ENCODE measurements at places on chromosomes 5 and 9. TPM values are rescaled to one million over a fixed set of nuclear protein-coding genes. Genes with fewer than 3 reads are reported as not detected.

- H3K4me3 ChIP-seq = no peak overlapping the region
- H3K27ac ChIP-seq = no peak overlapping the region
- no peaks in the 10 kb centered on the region for H3K36me3 ChIP-seq
- no peak for DNase-seq
- H3K27me3 ChIP-seq = no peaks in the 10 kb centered on the region
- peaks cover 8% of the 10 kb centered on the region for H3K4me1 ChIP-seq
Measured at GRCh38 chr5:102975457-102976182, 144.3 kb downstream of the GIN1 start.

GRCh38 chr5:398475-399295, 44.3 kb upstream of the EXOC3 start:
- no peaks in the 10 kb centered on the region for H3K36me3 ChIP-seq
- H3K27ac ChIP-seq = no peak overlapping the region
- DNase-seq = peak; percentile 74
- H3K4me3 ChIP-seq = no peak overlapping the region

DNA sequence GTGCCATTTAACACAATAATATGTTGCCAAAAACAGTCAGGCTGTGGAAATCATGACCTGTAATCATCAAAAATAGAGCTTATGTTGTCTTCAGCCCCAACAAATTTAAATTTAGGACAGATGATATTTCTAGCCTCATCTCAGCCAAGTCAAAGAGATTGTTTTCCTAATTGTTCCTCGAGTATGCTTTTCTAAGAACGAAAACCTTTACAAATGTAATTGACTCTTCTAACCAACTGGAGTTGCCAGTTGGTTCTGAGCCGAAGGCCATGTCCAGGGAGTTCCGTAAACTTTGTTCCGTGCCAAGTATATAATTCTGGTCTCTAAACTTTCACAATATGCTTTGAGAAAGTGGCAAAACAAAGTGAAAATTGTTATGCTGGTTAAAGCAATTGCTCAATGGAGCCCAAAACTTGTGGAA, 160.8 kb downstream of the CEMIP2 start:
- DNase-seq = no peak
- no peak overlapping the region for H3K27ac ChIP-seq
- no peaks in the 10 kb centered on the region for H3K4me1 ChIP-seq

PAPPA gene
- total RNA-seq = 1.1 TPM

DNA sequence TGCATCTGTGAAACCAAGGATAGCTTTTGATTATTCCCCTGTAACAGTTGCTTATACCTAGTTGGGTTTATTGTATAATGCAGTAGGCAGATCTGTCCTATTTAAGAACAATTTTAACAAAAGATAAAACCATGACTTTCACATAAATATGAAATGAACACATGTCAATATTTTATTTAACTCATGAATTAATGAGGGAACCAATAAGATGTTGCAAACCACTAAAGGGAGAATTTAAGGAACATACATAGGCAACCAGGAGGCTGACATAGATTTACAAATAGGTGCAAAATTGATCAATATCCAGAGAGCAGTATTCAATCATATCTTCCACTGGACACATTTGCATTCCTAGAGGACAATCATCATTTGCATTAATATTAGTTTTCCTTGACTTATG, 280.0 kb upstream of the BRINP1 start:
- no peaks in the 10 kb centered on the region for H3K36me3 ChIP-seq
- H3K27me3 ChIP-seq = no peaks in the 10 kb centered on the region
- no peak overlapping the region for H3K27ac ChIP-seq
- no peak overlapping the region for H3K4me3 ChIP-seq
- no peak for DNase-seq

DNA sequence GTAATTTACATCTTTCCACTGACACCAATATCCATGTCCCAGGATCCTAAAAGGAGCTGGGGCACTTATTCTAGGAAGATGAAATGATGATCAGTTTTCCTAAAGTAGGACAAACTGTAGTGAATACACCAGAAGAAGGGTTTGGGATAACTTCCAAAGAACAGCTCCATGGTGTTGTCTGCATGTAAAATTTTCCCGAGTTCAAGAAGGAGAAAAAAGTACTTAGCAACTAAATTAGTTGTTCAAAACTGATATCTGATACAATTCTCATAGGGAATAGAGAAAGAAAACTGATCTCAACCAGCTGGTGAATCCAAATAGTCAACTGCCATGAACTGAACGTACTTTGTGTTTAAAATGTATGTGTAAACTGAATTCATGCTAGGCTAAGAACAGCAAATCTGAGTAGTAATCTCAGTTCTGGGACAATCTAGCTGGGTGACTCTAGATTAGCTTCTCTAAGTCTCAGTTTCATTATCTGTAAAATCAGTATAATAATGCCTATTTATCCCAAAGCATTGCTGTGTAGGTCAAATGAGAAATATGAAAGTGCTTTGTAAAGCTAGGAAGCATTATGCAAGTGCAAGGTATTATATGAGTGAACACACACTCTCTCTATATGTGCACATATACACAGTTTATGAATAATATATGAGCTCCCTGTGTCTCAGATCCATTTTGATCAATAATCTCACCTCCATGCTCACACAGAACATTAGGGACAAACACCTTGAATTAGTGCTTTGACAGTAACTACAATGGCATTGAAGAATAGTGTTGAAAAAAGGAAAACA, 357.7 kb downstream of the SLIT3 start:
- H3K4me1 ChIP-seq = no peaks in the 10 kb centered on the region
- no peak overlapping the region for H3K27ac ChIP-seq
- DNase-seq = no peak
- H3K27me3 ChIP-seq = no peaks in the 10 kb centered on the region
- H3K36me3 ChIP-seq = no peaks in the 10 kb centered on the region

TLX3 gene
- not detected for total RNA-seq

COL27A1 gene
- total RNA-seq = 23.4 TPM

GRCh38 chr5:56910210-56910965, 992 bp downstream of the SETD9 start:
- H3K4me1 ChIP-seq = peaks cover 23% of the 10 kb centered on the region
- H3K4me3 ChIP-seq = peak overlapping the region; percentile 73
- no peaks in the 10 kb centered on the region for H3K36me3 ChIP-seq
- H3K27me3 ChIP-seq = no peaks in the 10 kb centered on the region

DNA sequence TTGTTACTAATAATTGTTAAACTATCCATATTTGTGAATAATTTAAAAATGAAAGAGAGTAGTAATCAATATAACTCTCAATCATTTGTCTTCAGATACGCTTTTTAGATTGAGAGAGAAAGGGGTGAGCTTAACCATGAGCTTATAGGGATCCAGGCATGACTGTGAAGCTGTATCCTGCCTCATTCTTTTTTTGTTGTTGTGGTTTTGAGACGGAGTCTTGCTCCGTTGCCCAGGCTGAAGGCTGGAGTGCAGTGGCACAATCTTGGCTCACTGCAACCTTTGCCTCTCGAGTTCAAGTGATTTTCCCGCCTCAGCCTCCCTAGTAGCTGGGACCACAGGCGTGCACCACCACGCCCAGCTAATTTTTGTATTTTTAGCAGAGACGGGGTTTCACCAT, 44.0 kb downstream of the NIPAL4 start:
- H3K4me1 ChIP-seq = peaks cover 59% of the 10 kb centered on the region
- DNase-seq = no peak

PCDHA1 gene
- total RNA-seq = not detected

MOB3B gene
- total RNA-seq = 22.0 TPM

OR13J1 gene
- total RNA-seq = not detected

RNF183 gene
- total RNA-seq = not detected

GRCh38 chr5:63820577-63820976, 141.7 kb downstream of the HTR1A start:
- H3K27me3 ChIP-seq = no peaks in the 10 kb centered on the region
- no peaks in the 10 kb centered on the region for H3K4me1 ChIP-seq
- no peak for DNase-seq
- no peak overlapping the region for H3K27ac ChIP-seq
- no peaks in the 10 kb centered on the region for H3K36me3 ChIP-seq
- no peak overlapping the region for H3K4me3 ChIP-seq

TLR4 gene
- 136 TPM for total RNA-seq

GRCh38 chr5:131491749-131492148, 143.3 kb downstream of the RAPGEF6 start:
- no peaks in the 10 kb centered on the region for H3K27me3 ChIP-seq
- H3K36me3 ChIP-seq = no peaks in the 10 kb centered on the region
- peaks cover 33% of the 10 kb centered on the region for H3K4me1 ChIP-seq
- H3K27ac ChIP-seq = no peak overlapping the region
- no peak for DNase-seq

- H3K36me3 ChIP-seq = peaks cover 13% of the 10 kb centered on the region
- H3K27ac ChIP-seq = peak overlapping the region; percentile 84
- H3K27me3 ChIP-seq = no peaks in the 10 kb centered on the region
- peak overlapping the region; percentile 84 for H3K4me3 ChIP-seq
- peaks cover 11% of the 10 kb centered on the region for H3K4me1 ChIP-seq
Measured at GRCh38 chr9:122912671-122912963, 506 bp downstream of the ZBTB6 start.

DNA sequence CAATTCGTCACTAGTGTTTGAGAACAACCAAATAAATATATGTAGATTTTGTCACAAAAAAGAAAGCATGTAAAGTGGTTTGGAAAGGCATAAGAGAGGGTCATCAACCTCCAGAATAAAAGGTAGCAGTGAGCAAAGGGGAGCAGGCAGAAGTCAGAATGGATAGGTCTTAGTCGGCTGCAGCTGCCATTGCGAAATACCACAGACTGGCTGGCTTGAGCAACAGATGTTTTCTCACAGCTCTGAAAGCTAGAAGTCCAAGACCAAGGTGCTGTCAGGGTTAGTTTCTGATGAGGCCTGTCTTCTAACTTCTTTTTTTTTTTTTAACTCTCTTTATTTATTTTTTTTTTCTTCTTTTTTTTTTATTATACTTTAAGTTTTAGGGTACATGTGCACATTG, 208.1 kb upstream of the PIK3R1 start:
- no peak for DNase-seq
- no peak overlapping the region for H3K4me3 ChIP-seq
- no peaks in the 10 kb centered on the region for H3K27me3 ChIP-seq
- no peaks in the 10 kb centered on the region for H3K36me3 ChIP-seq

DNA sequence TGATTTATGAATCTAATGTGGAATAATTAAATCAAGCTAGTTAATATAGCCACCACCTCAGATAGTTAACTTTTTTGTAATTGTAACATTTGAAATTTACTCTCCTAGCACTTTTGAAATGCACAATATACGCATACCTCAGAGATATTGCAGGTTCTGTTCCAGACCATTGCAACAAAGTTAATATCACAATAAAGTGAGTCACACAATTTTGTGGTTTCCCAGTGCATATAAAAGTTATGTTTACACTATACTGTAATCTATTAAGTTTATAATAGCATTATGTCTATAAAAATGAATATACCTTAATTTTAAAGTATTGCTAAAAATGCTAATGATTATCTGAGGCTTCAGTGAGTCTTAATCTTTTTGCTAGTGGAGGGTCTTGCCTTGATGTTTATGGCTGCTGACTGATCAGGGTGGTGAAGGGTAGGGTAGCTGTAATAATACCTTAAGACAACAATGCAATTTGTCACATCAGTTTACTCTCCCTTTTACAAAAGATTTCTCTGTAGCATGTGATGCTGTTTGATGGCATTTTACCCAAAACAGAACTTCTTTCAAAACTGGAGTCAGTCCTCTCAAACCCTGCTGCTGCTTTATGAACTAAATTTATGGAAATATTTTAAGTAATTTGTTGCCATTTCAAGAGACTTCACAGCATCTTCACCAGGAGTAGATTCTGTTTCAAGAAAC, 235.1 kb upstream of the ADAMTSL1 start:
- no peaks in the 10 kb centered on the region for H3K4me1 ChIP-seq
- H3K27ac ChIP-seq = no peak overlapping the region
- no peak for DNase-seq
- H3K4me3 ChIP-seq = no peak overlapping the region
- no peaks in the 10 kb centered on the region for H3K36me3 ChIP-seq
- no peaks in the 10 kb centered on the region for H3K27me3 ChIP-seq

DNA sequence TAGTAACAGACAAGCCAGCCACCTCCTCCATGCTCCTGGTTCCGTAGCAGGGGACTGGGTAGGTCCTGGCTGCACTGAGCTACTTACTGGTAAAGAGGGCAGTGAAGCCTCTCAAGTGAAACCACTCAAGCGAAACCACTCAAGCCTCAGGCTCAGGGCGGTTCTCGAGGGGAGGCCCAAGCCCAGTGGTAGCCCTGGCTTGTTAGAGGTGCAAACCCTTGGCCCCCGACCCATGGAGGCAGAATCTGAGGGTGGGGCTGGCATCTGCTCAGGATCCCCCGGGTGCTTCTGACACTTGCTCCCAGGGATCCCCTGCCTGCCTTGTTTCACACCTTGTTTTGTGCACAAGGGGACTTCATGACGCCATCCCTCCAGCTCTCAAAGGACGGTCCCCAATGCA, 76.5 kb upstream of the OLFM1 start:
- no peaks in the 10 kb centered on the region for H3K4me1 ChIP-seq
- peak; percentile 54 for DNase-seq
- H3K27ac ChIP-seq = no peak overlapping the region
- H3K4me3 ChIP-seq = no peak overlapping the region

LCN1 gene
- not detected for total RNA-seq

GRAMD2B gene
- 5.3 TPM for total RNA-seq

CBY3 gene
- total RNA-seq = not detected

- no peak overlapping the region for H3K4me3 ChIP-seq
- H3K4me1 ChIP-seq = no peaks in the 10 kb centered on the region
- DNase-seq = no peak
- H3K36me3 ChIP-seq = no peaks in the 10 kb centered on the region
- H3K27ac ChIP-seq = peak overlapping the region; percentile 70
Measured at GRCh38 chr9:71670121-71670520, 98.2 kb downstream of the CEMIP2 start.

GRCh38 chr5:66660396-66660795, 64.2 kb downstream of the MAST4 start:
- no peaks in the 10 kb centered on the region for H3K36me3 ChIP-seq
- H3K4me1 ChIP-seq = no peaks in the 10 kb centered on the region
- no peak overlapping the region for H3K27ac ChIP-seq
- DNase-seq = no peak
- H3K4me3 ChIP-seq = no peak overlapping the region

- no peak for DNase-seq
- H3K4me3 ChIP-seq = no peak overlapping the region
- H3K36me3 ChIP-seq = peaks cover 4% of the 10 kb centered on the region
- no peak overlapping the region for H3K27ac ChIP-seq
- no peaks in the 10 kb centered on the region for H3K27me3 ChIP-seq
- peaks cover 11% of the 10 kb centered on the region for H3K4me1 ChIP-seq
Measured at GRCh38 chr5:141585594-141585993, 33.2 kb downstream of the DIAPH1 start.

GRCh38 chr5:13866792-13867191, 77.7 kb downstream of the DNAH5 start:
- DNase-seq = no peak
- H3K4me1 ChIP-seq = no peaks in the 10 kb centered on the region
- H3K36me3 ChIP-seq = no peaks in the 10 kb centered on the region
- H3K27ac ChIP-seq = no peak overlapping the region

OR1Q1 gene
- total RNA-seq = not detected

Data from spleen (tissue), 13 donors.